Activated naive CD8-positive, alpha-beta T cell treated with anti-CD3 and anti-CD28 coated beads, Interleukin-2, amount 10 ng/mL, durations not matched to agents 7 days and 5 days (primary cell): ENCODE measurements at places on chromosomes 3 and 15. TPM values are rescaled to one million over a fixed set of nuclear protein-coding genes. Genes with fewer than 3 reads are reported as not detected.

TEX9 gene
- total RNA-seq = 1.4 TPM

CAND2 gene
- total RNA-seq = 0.79 TPM

EPHA6 gene
- total RNA-seq = not detected

AMT gene
- 10.3 TPM for total RNA-seq

DAZL gene
- not detected for total RNA-seq

COL6A5 gene
- not detected for total RNA-seq

TERC gene
- total RNA-seq = 7.3 TPM

ZBBX gene
- not detected for total RNA-seq

RLBP1 gene
- total RNA-seq = not detected

ALDH1A2 gene
- 0.62 TPM for total RNA-seq

OR5K2 gene
- not detected for total RNA-seq

ECE2 gene
- not detected for total RNA-seq

LDHAL6B gene
- not detected for total RNA-seq
